SK-N-SH (cell line): ENCODE measurements at places on chromosomes 16 and 17.

GRCh38 chr16:11306997-11307638 lies 26.0 kb upstream of the PRM1 start:
- DNase-seq, result no peak

DNA sequence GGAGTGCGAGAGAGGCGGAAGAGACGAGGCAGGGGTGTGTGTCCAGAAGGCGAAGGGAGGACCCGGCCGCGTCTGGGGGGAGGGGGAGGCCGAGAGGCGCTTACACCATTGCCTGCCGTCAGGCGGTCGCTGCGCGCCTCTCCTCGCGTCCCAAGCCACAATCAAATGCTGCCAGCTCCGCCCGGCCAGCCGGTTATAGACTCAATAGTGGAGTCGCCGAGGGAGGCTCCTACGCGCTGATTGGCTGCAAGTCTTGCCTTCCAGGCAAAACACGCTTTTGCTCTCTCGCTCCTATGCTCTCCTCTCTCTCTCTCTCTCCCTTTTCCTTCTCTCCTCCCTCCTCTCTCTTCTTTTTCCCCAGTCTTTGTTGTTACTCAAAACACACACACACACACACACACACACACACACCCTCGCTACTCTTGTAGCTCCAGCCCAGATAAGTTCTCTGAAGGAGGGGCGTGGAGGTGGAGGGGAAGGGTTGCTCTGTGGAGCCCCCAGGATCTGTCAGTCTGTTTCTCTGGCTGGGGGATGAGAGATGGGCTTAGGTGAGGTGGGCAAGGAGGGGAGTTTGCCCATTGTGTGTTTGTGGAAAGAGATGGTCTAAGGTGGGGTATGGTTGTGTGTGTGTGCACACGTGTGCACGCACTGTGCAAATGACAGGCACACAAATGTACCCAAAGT lies at the start of gene DLX3:
DLX3 (minus strand) TSS at position 170 of the 684 bp plus-strand sequence. CDS start 226 bp downstream, outside the sequence.
- DNase-seq, result peak; percentile 81

DNA sequence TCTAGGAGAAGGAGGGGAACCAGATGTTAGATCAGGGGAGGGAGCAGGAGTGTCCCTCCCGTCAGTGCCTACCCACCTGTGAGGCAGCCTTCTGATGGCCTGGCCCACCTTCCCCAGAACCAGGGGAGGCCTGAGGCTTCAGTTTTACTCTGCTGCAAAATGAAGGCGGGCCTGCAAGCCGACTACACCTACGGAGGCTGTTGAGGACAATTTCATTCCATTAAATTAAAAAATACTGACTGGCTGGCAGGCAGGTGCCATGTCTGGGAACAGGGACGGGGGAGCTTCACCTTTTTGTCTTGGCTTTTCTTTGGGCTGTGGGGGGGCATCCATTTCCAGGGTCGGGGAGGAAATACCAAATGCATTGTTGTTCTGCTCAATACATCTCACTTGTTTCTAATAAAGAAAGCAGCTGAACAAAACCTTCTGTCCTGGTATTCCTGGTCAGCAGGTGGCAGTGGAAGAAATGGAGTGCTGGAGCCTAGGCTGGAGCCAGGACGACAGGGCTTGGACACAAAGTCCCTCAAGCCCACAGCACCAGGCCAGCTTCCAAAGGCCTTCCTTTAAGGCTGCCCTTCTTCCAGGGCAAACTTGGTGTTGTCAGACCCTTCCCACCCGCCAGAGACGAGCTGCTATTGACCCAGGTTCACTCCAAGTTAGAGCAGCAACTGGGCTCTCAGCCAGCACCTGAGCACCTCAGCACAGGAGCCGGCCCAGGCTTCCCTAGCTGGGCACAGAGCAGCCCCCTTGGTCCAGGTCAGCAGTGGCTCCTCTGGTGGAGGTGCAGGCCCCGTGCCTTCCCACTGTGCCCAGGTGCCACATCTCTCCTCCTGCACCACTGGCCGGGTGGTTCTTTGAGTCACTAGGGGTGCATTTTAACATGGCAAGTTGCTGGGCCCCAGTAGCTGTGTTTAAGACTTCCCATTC lies 23.5 kb downstream of the PLCD3 start:
- no peak for DNase-seq

DNA sequence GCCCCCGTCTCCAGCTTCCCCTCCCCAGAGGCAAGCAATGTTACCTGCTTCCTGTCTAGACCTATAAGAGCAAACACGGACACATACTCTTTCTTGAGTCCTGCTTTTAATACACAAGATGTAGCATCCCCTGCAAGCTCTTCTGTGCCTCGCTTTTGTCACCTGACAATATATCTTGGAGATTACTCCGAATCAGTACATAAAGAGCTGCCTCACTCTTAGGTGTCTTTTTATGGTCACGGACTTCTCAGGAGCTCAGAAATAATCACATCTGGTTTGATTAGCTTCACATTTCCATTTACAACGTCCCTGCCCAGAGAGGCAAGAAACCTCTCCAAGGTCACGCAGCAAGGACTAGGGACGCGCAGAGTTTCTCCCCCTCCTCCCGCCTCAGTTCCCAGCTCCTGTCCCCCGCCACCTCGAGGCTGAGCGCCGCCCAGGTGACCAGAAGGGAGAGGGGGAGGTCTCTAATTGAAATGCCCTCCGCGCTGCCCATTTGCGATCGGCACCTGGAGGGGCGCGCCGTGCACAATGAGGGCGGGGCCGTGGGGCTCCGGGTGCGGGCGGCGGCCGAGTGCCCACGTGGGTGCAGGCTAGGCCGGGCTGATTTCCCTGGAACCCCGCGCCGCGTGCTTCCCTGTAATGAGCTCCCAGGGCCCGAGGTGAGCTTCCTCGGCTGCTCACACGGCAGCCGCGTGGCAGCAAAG lies 13.8 kb upstream of the SEZ6 start:
- no peak for DNase-seq

- DNase-seq, result no peak
Observed at GRCh38 chr17:62134397-62134796, 69.3 kb upstream of the MED13 start.
